ENCODE measurements at places on chromosomes 5 and 9.

- DNase-seq, result no peak
Observed at GRCh38 chr9:134209731-134210311, 45.5 kb upstream of the RNU6ATAC start.

GRCh38 chr9:132838291-132838690 is 39.8 kb downstream of the AK8 start:
- no peak for DNase-seq

- DNase-seq, result no peak
Observed at GRCh38 chr5:105238561-105238960, 1676.0 kb upstream of the NUDT12 start.

DNA sequence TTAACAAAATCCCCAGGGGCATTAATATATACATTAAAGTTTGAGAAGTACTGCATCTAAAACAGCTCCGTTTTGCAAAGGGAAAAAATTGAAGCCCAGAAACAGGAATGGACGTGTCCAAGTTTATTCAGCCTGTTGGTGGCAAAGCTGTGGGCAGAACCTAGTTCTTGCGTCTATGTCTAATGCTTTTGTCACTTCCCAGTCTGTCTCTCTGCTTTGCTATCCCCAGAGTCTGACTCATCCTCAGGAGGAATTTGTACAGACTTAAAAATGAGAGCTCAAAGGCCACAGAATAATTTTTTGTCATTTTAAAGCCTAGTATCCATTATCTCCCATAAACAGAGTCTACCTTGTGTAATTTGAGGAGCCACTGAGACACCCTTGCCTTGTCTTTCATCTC is 330.9 kb upstream of the GRIA1 start:
- DNase-seq, result no peak

DNA sequence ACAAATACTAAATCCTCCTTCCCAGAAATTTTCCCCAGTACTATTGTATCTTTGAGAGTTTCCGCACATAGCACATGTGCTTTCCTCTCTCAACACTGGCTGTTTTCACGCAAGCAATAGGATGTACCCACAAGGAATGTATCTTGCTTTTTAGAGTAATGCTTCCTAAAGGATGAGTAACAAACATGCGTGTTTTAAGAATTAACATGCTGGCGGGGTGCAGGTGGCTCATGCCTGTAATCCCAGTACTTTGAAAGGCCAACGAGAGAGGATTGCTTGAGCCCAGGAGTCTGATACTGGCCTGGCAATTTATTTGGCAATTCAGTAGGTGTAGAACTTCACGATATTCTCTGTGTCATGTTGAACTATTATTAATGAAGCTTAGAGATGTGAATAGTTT is 4.6 kb downstream of the RUFY1 start:
- DNase-seq, result no peak

DNA sequence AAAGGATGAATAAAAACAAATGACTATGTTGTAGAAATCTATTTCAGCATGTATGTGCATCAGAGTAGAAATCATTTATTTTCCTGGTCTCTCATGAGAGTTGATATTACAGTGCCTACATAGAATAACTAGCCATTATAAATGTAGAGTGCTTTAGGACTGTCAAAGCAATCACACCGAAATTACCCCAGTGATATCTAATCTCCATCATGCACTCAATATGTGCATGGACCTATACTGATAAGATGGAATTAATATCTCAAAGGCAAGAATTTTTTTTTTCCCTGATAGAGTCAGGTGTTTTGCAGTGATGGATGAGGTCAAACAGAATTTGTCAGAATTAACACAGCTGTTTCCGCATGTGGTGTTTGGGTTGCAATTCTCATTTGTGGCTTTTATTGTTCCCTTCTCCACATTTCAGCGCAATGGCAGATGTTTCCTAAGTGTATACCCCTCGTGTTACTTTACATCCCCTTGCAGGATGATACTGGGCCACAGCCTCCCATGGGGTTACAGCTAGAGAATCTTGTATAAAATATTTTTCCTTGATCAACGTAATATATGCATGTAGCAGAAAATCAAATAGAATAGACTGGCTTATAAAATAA is 298.8 kb downstream of the RASEF start:
- no peak for DNase-seq

- no peak for DNase-seq
Observed at GRCh38 chr5:59040024-59040803, 457.3 kb downstream of the RAB3C start.

DNA sequence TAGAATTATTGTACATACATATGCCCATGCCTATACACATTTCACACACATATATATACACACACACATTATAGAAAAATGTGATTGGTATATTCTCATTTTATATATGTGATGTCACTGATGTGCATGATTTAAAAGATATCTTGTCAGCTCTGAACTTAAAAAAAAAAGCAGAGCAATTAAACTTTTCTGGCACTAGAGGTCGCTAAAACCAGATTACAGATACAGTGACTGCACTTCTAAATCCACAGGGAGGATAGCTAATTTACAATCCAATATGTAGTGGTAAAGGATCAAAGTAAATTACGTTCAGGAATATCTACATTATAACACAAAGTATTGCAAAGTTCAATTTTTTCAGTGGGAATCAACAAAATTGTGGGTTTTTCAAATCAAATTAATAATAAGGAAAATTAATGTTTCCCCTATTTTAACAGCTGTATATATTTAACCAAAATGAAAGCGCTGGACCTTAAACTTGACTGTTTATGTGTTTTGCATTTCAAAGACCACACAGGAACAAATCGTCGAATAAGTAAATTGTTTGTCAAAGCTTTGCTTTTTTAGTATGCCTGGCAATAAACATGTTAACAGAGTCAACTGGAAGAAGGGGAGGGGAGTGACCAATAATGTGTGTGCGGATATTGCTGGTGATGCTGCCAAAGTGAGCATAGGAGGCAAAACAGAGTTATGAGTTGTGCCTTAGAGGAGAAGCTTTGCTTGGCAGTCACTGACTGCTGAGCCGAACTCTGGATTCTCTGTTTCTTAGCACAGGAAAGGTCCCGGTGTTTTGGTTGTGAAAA is 1201.4 kb upstream of the C9orf72 start:
- no peak for DNase-seq

- DNase-seq, result no peak
Observed at GRCh38 chr5:54630738-54631359, 113.3 kb downstream of the SNX18 start.

- no peak for DNase-seq
Observed at GRCh38 chr9:137218754-137219271, 3.2 kb downstream of the RNF208 start.

DNA sequence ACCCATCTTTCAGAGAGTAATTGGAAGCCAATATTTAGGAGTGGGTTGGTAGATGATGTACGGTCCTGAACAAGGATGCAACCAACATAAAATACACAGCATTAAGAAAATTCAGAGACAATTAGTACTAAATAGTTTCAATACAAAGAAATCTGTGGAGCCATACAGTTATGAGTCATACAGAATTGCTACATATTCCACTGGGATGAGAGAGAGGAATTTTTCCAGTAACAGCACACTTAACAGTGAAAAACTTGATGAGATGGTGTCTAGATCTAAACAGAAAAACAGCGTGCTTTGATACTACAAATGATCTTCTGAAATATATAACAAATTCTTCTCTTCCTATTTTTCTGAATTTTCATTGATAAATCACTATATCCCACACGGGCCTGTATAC is 1999.3 kb upstream of the CDH9 start:
- no peak for DNase-seq

DNA sequence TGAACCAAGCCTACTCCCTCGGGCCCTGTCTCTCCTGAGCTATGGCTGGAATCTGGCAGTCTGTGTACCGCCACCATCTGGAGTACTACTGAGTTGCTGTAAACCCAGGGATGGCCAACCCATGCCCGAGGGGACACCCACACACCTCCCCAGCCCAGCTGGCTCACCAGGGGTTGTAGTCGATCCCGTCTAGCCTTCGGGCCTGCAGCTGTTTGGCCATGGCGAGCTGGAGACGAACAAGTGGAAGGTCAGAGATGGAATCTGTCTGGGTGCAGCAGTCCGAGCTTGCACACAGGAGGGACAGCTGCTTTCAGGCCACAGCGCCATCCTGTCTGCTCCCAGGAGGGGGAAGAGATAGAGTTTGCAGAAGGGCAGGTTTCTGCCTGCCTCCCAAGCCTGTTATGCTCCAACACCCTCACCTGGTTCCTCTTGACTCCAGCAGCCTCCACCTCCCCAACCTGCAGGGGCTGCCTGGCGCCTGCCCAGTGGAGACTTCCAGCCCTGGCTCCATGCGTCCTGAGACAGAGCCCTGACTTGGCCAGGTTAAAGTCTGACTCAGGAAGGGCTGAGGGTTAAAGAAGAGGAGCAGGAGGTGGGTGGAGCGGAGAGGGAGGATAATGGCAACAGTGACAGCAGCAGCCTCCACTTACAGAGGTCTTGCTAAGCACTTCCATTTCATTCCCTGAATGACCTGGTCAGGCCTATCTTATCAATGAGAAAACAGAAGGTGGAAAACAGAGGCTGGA is 15.8 kb upstream of the SPOUT1 start:
- no peak for DNase-seq

GRCh38 chr5:55585206-55585610 is 50.4 kb upstream of the PLPP1 start:
- no peak for DNase-seq

DNA sequence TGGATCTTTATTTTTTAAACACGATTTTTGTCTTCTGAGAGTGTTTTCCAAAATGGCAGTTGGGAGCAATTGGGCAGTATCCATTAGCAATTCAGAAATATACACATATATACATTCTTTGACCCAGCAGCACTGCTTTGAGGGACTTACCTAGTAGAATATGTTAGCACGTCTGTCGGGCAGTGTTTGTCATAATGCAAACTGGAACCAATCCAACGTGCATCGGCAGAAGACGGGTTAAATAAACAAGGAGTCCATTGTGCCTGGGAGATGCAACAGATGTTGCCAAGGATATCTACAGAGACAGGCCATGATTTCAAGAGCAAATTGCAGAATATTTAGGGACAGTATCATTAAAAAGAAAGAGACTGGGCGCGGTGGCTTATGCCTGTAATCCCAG is 107.0 kb downstream of the COL5A1 start:
- DNase-seq, result no peak

GRCh38 chr9:91045041-91045440 is 243.4 kb downstream of the SYK start:
- no peak for DNase-seq

DNA sequence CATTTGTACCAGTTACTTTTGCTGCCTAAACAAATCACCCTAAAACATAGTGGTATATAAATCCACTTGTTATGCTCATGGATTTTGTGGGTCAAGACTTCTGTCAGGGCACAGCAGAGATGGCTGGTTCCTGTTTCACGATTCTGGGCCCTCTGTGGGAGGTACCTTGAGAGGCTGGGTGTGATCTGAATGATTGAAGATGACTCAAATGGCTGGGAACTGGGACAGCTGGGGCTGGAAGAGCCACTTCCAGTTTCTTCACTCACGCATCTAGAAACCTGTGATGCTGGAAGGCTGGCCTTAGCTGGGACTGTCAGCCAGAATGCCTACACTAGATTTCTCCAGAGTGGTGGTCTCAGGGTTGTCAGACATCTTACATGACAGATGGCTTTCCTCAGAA is 88.1 kb downstream of the KIF4B start:
- DNase-seq, result no peak

GRCh38 chr5:129608350-129608749 is 139.5 kb upstream of the MINAR2 start:
- DNase-seq, result no peak

DNA sequence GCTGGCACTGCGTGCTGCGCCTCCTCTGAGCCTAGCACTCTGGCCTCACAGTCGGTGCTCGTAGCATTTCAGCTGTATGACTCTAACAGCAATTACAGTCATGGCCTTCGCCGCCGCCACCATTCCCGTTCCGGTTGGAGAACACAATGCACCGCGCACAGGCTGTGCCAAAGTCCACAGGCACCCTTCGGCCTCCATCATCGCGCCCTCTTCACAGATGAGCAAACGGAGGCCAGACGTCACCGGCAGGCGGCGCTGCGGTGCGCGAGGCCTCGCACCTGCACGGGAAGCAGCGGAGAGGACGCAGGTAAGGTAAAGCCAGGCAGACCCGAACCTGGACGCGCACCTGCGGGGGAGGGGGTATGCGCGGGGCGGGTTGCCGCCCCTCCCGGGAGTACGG is 128.9 kb downstream of the BARX1 start:
- peak; percentile 28 for DNase-seq

DNA sequence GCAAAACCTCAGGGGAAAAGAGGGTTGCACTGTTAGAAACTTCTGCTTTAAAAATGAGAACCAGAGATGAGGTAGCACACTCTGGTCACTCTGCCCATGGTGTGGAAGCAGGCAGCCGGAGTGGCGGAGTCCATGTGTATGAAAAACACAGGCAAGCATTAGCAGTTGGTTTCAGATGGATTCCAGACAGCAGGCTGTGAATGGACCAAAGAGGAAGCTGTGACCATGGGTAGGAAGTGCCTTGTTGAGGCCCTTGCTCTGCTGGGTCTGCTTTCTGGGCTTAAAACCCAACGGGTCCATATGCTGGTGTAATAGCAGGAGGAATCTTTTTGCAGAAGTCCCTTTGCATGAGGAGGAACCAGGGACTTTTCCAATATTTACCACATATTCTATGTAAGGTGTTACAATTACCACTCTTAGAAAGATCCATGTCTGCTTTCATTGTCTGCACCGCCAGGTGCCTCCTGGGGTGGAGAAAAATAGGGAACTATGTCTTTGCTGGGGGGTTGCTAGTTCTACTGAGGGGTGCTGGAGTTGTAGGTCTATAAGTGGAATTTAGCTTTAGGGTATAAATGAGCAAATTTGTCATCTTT is 77.0 kb downstream of the ANKRD55 start:
- DNase-seq, result no peak

GRCh38 chr5:77761606-77762005 is 14.5 kb downstream of the TBCA start:
- no peak for DNase-seq

- DNase-seq, result no peak
Observed at GRCh38 chr9:96201140-96201539, 100.8 kb downstream of the HSD17B3 start.

DNA sequence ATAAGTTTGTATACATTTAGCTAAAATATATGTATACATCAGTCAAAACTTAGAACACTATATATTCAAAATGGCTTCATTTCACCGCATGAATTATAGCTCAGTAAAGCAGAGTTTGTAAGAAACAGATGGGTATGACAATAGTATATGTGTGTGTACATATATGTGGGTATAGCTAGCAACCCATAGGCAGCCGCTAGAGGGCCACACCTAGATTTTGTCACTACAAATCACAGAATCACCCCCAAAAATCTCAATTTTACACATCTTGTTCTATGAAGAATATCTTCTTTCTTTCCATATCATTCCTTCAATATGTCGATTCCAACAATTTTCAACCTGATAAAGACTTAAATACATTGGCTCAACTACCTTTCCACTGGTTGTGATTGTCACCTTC is 357.8 kb upstream of the CCNG1 start:
- DNase-seq, result no peak

GRCh38 chr5:95327211-95327610 is 42.3 kb upstream of the MCTP1 start:
- no peak for DNase-seq

DNA sequence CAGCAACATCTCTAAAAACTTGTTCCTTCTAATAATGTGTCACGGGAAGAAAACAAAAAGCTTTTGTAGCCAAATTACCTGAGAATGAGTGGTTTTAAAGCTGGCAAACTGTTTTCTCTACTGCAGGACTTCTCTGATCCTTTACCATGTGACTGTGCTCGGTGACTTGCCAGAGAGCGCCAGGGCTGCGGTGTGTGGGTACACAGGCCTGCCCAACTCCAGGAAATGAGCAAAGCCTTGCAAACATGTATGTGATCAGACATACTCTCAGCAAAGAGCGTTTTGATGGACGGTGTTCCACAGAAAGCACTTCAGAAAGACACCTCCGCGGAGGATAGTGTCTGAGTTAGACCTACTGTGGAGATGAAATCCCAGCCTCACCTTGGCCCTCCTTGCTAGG is 157.3 kb downstream of the SPOCK1 start:
- DNase-seq, result no peak
